ENCODE measurements at places on chromosomes 12 and 14.
A peak's percentile ranks its signal among the peaks of the same experiment; 100 is the strongest.

DNA sequence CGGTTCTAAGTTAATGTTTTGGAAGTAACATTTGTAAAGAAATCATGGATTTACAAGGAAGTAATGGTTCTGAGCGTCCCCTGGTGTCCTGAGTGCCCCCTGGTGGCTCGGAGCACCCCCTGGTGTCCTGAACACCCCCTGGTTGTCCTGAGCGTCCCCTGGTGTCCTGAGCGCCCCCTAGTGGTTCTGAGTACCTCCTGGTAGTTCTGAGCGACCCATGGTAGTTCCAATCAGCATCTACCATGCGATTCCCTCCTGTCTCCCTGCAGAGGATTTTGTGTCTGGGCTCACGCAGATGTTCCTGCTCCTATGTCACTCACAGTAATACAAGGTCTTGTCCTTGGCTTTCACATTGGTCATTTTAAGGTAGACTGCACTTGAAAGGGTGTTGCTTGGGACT, 1352.9 kb downstream of the TMEM121 start:
- no peak for DNase-seq

DNA sequence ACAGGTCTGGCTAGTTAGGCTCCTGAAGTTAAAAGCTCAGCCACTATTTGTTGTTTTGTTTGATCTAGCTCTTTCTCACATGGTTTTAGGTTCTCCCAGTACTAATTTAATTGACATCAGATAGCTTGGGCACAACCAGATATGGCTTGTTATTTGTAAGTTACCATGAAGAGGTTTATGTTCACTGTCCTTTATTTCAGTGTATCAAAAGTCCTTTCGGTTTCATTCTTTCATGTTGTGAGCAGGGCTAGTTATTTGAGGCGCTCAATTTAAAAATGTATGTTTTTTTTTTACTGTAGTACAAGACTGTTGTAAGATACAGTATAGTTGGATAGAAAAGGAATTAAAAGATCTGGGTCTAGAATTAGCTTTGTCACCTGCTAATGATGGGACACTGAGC, 7.0 kb downstream of the GPX2 start:
- DNase-seq: no peak

GRCh38 chr12:126681676-126682075, 1585.3 kb upstream of the TMEM132C start:
- no peak for DNase-seq

DNA sequence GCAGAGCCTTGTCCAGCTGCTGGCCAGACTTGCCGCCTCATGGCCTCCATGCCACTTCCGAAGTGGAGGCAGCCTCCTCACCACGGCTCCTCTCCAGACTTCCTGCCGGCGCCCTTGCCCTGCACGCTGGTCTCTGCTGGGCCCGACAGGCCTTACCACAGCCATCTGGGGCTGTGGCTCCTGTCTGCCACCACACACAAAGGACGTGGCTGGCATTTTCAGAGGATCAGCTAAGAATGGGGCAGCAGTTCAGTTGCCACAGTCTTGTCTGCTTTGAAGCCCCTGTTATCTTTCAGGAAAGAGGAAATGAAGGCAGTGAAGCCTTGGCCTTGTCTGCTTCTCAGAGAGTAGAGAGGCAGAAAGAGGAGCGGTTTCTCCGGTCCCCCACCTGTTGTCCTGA, 178.0 kb upstream of the FKBP4 start:
- DNase-seq: no peak

DNA sequence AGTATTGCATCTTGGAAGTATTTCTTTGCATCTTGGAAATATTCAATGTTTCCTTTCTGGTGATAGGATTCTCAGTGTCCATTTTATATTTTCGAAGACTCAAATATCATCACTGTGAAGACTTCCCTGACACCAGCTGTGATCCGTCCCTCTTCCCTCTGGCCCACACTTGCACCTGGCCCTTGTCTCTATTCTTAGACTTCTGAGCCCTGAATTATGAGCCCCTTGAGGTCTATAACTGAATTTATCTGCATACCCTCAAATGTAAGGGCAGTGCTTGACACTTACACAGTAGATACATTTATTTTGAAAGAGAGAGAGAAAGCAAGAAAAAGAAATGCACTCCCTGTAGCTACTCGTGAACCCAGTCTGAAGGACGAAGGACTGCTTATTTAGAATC, 376.7 kb downstream of the ZFP36L1 start:
- DNase-seq: no peak

- DNase-seq: peak; percentile 60
These were observed 412.8 kb upstream of the TBX3 start for GRCh38 chr12:115096588-115097397.

DNA sequence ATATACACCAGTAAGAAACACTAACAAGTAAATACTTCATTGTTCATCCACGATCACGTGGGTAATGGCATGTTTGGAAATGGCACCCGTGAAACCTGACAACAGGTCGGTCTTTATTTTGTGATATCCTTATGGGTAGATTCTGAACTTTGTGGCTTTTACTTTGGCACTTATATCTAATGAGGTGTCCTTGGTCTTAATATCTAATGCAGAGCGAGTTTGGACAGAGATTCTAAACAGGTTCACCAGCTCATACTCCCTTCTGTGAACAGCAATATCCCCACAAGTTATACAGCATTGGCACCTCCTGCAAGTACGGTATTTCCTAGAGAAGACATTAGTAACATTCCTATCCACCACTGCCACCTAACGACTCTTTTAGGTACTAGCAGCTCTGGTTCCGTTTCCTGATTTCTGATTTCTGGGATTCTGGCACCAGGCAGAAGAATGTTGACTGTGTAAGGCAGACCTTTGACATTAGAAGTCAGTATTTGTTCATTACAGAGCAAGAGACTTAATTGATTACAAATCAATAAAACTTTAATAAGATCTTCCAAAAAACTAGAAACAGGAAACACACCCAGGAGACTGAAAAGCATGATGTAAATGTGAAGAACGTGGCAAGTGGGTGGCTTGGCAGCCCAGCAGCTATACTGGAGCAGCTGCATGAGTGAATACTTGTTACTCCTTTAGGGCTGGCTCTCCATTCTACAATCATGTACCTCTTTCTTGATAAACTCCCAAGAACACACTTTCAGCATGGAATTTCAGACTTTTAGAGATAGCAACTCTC, 2.5 kb downstream of the ANG start:
- peak; percentile 85 for DNase-seq

GRCh38 chr14:104161602-104162367, 23.4 kb downstream of the KIF26A start:
- DNase-seq: no peak

Data from choroid plexus epithelial cell (primary cell).